Effector CD8-positive, alpha-beta T cell (primary cell): ENCODE measurements at places on chromosomes 2 and 18.

DNA sequence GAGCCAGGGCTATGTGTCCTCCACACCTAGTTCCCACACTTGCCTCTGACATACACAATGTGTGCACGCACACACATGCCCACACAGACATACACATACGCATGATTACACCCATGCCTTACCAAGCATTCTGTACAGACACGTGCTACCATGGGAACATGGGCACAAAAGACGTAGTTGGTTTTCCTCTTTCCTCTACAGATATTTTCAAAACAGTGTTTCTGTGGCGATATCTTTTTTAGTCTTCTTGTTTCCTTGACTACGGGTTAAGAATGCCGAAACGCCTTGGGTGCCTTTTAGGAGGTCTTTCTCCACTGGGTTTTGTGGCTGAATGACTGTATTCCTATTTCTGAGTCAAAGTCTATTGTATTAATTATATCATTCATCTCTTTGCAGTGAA, 75.5 kb upstream of the SPTBN1 start:
- no peak for DNase-seq

- no peak for DNase-seq
These were observed 3.8 kb upstream of the ATP6V1C2 start for GRCh38 chr2:10717628-10718027.

GRCh38 chr2:186748354-186748753, 54.5 kb downstream of the FAM171B start:
- no peak for DNase-seq

DNA sequence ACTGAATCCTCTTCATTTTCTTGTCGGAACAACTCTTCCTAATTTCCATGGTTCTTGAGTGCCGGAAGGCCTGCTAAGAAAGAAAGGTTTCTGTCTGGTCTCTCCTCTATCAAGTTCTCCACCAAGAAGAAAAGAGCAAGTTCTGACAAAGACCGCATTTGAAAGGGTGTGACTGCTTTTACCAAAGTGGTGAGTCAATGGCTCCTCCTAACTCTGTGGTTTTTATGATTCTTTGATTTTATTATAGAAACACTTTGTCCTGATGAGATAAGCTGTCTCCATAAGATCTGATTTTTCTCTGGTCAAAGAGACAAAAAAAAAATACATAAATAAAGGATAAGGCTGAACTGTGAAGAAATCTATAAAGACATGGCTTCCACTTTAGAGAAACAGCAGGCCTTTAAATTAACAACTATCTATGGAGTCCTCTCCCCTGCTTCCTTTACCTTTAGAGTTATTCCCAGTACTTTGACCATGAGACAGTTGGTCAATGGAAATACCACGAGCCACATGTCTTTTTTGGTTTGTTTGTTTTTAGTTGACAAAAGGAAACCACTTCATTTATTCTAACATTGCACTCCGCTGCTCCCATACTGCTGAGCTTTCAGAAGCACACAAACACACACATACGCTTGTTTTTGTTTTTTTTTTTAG, 67.7 kb downstream of the REL start:
- DNase-seq = no peak

- DNase-seq = no peak
These were observed 66.4 kb downstream of the MRPS9 start for GRCh38 chr2:105104208-105104731.

DNA sequence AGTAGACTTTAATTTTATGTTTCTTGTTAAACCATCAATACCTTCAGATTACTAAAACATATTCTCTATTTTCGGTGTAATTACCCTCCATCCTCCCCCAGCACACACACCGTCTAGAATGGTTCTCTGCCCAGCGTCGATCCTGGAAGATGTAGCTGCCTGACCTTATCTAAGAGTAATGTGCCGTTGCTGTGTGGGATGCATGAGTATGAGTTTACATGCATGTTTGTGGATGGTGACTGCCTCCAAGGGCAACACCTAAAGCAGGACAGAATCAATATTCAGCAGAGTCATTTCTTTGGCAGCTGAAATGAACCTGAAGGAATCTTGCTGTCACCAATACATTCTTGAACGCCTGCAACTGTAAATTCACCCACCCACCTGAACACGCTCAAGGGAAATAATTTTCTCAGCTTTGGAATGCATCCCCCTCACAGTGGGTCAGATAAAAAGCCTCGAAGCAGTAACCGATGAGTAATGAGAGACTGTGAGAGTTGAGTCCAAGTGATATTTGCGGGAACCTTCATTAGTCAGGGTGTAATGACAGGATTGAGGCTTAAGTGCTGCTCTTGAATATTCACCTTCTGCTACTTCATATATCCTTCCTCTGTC, 155.8 kb upstream of the RND3 start:
- no peak for DNase-seq

DNA sequence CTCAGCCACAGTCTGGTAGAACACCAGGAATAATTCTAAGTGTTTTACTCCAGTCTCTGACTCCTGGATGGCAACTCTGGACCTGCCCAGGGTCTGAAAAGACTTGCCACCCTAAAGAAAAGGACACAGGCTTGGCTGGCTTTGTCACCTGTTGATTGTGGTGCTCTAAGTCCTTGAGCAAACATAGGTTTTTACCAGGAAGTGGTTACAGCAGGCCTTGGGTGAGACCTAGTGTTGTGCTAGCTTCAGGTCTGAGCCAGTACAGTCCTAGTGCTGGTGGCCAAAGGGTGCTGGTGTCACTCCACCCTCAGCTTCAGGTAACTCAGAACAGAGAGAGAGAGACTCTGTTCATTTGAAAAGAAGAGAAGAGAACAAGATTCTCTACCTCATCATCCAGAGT, 1239.4 kb upstream of the CRIM1 start:
- no peak for DNase-seq

DNA sequence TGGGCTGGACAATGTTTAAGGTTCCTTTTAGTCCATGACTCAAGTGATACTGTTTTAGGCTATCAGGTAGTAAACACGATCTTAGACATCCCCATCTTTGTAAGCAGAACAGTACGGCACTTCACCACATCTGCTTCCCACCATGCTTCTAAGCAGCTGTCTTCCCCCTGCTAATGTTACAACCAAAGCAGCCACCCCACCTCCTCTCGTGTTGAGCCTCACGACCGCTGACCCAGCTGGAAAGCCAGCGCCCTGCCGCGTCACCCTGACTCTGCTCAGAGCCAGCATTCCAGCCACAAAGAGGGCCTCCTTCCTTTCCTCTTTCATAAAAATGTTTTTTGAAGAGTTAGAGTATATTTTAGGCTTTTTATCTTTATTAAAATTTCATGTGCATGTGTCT, 9.4 kb downstream of the MTERF4 start:
- DNase-seq = no peak

DNA sequence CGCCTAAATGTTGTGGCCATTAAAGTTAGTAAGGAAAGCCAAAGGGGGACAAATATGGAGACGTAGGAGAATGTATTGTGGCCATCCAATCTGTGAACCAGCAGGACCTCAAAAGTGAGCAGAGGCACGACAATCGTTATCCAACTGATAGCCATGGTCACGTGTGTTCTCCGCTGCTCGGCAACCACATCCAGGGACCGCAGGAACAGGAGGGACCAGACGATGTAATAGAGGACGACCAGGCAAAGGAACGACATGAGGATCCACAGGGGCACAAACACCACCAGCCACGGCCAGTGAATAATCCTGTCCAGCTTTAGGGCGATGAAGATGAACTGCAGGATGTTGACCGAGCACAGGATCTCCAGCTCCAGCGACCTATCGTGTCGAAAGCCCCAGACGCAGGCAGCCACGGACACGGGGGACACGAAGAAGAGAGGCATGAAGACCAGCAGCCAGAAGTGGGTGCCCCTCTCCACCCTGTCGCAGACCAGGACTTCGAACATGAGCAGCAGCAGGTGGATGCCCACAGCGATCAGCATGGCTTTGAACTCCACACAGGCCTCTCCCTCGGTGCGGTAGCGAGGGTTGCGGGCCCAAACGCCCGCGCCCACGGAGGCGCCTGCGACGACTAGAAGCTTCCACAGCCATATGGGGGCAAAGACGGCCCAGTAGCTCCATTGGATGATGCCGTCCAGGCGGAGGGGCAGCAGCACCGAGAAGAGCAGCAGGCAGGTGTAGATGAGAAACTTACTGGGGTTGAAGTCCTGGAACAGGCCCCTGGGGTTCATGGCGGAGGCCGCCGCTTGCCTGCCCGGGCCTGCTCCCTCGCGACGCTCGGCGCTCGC, 790 bp downstream of the TMEM185B start:
- no peak for DNase-seq

DNA sequence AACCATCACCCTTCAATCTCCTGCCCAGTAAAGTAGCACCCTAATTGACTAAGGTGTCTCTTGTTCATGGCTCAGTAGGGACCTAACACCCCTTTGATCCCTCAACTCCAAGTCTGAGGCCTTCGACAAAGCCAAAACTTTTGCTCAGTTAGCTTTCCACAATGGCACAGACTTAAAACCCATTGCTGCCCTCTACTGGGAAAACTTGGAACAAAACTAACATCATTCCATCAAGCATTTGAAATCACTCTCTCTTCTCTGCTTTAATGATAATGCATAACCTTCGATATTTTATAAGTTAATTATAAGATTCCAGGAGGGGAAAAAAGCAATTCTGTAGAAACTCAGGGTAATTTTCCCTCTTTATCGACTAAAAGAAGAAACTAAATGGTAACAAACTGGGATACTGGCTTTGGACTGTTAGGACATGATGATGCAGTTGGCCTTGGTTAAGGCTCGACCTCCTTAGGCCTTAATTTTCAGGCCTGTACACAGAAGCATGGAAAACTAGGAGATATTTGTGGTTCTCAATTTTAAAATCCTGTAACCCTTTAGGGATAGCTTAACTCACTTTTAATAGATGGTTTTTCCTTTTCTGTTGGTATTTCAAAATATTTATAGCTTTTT, 127.8 kb downstream of the STK39 start:
- DNase-seq = no peak

DNA sequence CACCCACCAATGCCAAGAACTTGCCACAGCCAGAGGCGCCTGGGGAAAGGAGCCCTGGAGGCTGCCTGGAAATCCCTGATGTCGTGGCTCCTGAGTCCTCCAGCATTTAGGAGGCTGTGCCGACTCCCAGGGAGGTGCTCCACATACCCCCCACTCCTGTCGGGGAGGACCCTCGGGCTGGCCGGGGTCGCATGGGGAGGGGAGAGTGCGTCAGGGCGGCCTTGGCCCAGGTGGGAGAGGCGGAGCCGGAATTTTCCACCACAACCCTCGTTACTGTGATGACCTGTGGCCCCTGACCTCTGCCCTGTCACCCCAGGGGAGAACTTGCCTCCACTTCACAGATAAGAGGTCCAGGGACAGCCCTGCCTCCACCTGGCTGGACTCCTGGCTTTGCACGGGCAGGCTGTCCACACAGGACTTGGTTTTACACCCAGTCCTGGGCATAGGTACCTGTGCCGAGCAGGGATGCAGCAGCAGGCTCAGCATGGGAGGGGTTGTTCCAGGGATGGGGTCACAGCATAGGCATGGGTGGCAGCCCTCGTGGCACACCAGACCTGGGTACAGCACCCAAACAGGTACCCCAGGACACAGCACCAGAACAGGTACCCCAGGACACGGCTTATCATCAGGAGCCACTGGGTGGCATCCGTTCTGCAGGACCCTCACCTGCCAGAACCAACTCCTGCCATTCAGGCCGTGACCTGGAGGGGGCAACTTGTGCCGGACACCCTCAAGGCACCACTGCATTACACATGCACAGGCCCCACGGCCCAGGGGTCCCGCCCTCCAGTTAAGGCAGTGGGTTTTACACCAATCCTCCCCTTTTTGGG, 12.3 kb upstream of the AGXT start:
- DNase-seq = no peak
